ENCODE measurements at places on chromosomes 16 and 17.

DNA sequence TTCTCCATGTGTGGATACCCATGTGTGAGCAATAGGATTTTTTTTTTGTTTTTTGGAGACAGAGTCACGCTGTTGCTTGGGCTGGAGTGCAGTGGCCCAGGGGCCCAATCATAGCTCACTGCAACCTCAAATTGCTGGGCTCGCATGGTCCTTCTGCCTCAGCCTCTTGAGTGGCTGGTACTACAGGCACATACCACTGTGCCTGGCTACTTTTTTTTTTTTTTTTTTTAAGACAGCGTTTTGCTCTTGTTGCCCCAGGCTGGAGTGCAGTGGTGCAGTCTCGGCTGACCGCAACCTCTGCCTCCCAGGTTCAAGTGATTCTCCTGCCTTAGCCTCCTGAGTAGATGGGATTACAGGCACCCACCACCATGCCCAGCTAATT lies 16.7 kb downstream of the MGRN1 start:
- DNase-seq: no peak

GRCh38 chr17:72972263-72972951 lies 120.1 kb downstream of the SLC39A11 start:
- DNase-seq: no peak

DNA sequence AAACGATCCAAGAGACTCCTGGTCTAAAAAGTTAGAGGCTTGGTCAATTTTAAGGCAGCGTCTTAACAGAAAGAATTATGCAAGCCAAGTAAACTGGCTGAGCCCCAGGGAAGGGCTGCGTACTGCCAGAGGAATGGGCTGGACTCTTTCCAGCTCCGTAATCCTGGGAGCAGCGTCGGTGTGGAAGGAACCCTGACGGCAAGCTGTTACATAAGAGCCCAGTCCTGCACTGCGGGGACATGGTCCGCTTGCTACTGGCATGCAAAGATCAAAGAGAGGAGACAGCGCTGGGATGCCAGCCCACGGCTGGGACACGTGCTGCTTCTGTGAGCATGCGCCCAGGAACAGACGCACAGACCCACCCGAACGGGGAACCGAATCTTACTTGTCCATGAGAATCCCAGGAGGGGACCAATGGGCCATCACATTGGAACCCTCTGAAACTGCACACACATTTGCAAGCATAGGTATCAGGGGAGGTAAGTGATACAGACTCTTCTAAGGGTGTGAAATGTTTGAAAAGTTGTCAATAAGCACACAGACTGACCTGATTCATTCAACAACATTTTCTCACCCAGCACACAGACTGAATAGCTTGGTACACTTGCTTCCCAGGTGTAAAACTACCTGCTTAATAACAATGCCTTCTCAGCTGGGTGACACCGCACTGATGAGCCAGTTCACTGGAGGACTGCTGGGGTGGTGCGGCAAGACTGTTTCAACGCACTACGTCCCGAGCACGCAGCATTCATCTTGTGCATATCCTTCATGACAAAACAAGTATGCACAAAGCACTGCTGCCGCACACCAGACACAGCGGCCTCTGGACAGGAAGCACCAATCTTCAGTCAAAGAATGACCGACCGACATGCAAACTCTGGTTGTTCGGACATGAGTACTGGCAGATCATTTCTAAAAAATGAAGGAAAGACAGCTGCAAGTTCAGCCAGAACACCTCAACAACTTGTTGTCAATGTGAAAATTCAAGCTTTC lies 94.9 kb downstream of the ANKRD11 start:
- no peak for DNase-seq

- no peak for DNase-seq
These were observed 213.1 kb downstream of the SEC14L1 start for GRCh38 chr17:77353684-77354419.

GRCh38 chr17:73628642-73629552 lies 15.3 kb downstream of the SDK2 start:
- no peak for DNase-seq

GRCh38 chr17:77107506-77108433 lies 33.0 kb upstream of the SEC14L1 start:
- DNase-seq: peak; percentile 66

- no peak for DNase-seq
These were observed 317.2 kb upstream of the MYOCD start for GRCh38 chr17:12348476-12348875.

DNA sequence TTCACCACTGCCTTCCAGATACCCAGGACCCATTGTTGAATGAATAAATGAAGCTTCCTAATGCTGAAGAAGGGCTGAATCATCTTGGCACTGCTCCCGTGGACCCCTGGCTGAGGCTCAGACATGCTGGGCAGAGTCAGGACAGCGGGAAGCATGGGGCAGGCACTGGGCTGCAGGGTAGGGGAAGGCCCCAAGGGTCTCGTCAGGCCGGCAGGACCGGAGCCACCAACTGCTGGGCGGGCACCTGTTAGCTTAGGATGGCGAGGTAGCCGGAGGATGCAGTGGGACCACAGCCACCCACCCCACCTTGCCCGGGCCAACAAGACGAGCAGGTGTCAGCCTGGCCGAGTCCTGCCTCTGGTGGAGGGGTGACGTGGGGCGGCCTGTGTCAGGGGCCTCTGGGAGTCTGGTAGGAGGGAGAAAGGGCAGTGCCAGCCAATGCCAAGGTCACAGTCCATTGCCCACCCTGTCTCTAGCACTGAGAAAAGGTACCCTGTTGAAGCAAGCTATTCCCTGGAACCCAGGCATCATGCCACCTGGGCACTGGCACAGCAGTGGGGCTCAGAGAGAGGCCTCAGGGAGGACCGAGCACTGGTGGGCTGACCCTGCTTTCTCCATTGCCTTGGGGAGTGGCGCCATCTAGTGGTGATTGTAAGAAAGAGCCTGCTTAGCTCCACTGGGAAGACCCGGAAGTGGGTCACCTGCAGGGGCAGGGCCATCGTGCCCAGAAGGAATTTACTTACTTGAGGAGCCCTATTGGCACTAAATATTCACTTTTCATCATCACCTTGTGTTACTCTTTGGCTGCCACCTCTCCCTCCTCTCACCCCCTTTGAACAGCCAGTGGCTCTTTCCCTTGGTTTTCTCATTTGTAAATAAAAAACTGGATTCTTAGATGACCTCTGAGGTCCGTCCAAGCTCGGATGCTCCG lies 3.0 kb upstream of the DLX3 start:
- DNase-seq: peak; percentile 66

GRCh38 chr17:39239640-39240314 lies 14.0 kb upstream of the STAC2 start:
- peak; percentile 41 for DNase-seq

- no peak for DNase-seq
These were observed 242.9 kb downstream of the FTO start for GRCh38 chr16:53946746-53947386.

- DNase-seq: no peak
These were observed 155.0 kb downstream of the BCAS3 start for GRCh38 chr17:60832631-60833030.

- no peak for DNase-seq
These were observed 3.5 kb downstream of the GDPD1 start for GRCh38 chr17:59223813-59224212.

DNA sequence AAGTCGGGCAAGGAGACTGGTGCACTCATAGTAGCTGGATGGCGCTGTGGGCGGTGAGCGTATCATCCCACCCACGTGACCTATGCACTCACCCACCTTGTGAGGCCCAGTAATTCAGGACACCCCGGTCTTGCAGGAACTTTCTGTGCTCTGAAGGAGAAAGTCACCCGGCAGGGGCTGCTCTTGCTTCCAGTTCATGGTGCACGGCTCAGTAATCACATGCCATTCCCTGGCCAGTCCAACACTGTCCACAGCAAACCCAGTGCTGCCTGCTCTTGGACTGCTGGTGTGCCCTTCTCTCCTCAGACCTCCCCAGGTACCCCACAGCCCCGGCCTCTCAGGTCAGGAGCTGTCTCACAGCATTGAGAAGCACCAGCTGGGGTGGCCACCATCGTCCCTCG lies 16.4 kb upstream of the RHBDF2 start:
- no peak for DNase-seq

GRCh38 chr16:85473909-85474620 lies 139.1 kb upstream of the GSE1 start:
- DNase-seq: no peak

DNA sequence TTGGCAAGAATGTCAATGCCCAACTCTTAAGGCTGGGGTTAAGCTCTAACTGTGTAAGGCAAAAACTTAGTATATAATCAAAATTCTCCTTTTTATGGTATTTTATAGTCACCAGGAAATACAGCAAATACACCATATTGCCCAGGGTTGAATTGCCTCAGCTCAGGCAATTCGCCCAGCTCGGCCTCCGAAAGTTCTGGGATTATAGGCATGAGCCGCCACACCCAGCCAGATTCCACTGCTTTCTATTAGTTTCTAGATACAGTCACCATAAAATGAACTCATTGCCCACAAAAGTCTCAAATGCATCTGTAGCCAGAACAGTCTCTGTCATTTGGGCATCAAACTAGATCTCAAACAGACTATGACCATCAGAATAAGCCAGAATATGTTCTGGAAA lies 238.7 kb upstream of the TOX3 start:
- no peak for DNase-seq

GRCh38 chr16:13957197-13958078 lies 37.5 kb downstream of the ERCC4 start:
- DNase-seq: no peak

- no peak for DNase-seq
These were observed 91.4 kb downstream of the SYCE1L start for GRCh38 chr16:77290451-77291115.

- no peak for DNase-seq
These were observed 197.8 kb upstream of the CHMP6 start for GRCh38 chr17:80793851-80794267.

GRCh38 chr17:4331614-4332013 lies 34.9 kb downstream of the UBE2G1 start:
- DNase-seq: no peak

- DNase-seq: no peak
These were observed 93.5 kb downstream of the WWOX start for GRCh38 chr16:78192734-78193488.

DNA sequence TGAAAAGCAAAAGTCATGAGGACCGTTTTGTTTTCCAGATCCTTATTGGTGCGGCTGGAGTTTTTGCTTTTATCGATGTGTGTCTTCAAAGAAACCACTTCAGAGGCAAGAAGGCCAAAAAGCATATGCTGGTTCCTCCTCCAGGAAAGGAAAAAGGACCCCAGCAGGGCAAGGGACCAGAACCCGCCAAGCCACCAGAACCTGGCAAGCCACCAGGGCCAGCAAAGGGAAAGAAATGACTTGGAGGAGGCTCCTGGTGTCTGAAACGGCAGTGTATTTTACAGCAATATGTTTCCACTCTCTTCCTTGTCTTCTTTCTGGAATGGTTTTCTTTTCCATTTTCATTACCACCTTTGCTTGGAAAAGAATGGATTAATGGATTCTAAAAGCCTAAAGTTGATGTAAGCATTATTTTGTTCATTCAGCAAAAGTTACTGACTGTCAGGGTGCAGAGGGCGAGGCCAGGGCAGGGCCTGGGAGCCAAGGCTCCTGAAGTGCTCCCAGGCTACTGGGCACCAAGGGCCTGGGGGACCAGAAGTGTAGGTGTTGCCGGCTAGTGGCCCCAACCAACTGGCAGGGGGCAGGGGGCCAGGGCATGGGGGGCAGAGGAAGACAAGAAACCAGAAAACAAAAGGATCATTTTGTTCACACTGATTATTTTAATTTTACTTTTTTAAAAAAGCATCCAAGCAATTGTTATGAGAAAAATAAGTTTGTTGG lies 8.8 kb downstream of the CMTM2 start:
- no peak for DNase-seq

DNA sequence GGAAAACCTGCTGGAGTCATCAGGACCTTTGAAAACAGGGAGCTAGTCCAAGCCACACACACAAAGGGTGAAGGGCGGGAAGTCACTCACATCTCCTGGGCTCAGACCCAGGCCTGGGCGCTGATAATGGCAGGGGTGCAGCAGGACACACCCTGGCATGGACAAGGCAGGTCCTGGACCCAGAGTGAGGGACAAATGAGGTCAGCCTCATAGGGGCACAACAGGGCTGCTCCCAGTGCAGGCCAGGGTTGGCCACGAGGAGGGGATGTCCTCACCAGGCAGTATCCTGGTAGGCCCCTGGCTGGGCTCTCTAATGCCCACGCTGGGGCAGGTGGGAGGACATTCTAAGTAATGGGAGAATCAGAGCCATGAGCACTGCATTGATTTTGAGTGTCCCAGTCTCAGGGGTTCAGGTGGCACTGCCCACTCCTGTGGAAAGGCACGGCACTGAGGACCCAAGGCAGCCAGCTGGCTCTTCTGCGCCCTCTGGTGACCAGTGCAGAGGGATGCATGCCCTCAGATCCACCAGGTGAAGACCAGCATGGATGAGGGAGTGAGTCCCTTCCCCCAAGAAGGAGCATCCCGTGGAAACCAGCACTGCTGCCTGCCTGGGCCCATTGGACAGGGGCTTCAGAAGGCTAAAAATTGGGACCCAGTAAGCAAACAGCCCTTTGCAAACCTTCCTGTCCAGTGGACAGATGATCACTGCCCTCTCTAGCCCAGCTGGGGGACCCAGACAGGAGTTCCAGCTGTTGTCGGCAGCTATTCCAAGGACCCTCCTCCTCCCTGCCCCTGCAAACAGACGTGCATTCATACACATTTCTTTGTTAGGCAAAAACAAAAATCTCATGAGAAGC lies 23.4 kb upstream of the SREBF1 start:
- peak; percentile 39 for DNase-seq

DNA sequence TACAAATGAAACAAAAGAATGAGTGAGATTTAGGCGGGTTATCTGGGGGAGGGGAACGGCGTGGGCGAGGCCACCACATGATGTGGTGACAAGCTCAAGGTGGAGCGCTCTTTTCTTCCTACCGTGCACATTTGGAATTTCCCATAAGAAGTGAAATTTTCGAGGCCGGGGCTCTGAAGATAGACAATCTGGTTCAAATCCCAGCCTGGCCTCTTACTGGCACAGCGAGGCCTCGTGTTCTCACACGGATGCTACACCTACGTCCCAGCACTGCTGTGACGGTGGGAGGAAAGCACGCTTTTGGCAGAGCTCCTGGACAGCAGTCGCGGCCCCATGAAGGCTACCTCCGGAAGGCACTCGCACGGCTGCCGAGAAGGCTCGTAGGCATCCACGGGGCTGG lies 25.2 kb downstream of the ZDHHC7 start:
- no peak for DNase-seq

- DNase-seq: no peak
These were observed 22.9 kb upstream of the TRAP1 start for GRCh38 chr16:3740186-3740585.

GRCh38 chr16:72179204-72179970 lies 7.4 kb upstream of the PMFBP1 start:
- no peak for DNase-seq

GRCh38 chr16:84029297-84030047 lies 13.1 kb downstream of the SLC38A8 start:
- no peak for DNase-seq

- no peak for DNase-seq
These were observed 4.1 kb downstream of the PPP1R9B start for GRCh38 chr17:50146230-50146926.

GRCh38 chr17:42111871-42112551 lies 503 bp downstream of the DHX58 start:
- no peak for DNase-seq
